CMK (cell line): ENCODE measurements at places on chromosomes 13 and 19.

- DNase-seq: no peak
These were observed 185.7 kb downstream of the PTPRS start for GRCh38 chr19:5154799-5155426.

DNA sequence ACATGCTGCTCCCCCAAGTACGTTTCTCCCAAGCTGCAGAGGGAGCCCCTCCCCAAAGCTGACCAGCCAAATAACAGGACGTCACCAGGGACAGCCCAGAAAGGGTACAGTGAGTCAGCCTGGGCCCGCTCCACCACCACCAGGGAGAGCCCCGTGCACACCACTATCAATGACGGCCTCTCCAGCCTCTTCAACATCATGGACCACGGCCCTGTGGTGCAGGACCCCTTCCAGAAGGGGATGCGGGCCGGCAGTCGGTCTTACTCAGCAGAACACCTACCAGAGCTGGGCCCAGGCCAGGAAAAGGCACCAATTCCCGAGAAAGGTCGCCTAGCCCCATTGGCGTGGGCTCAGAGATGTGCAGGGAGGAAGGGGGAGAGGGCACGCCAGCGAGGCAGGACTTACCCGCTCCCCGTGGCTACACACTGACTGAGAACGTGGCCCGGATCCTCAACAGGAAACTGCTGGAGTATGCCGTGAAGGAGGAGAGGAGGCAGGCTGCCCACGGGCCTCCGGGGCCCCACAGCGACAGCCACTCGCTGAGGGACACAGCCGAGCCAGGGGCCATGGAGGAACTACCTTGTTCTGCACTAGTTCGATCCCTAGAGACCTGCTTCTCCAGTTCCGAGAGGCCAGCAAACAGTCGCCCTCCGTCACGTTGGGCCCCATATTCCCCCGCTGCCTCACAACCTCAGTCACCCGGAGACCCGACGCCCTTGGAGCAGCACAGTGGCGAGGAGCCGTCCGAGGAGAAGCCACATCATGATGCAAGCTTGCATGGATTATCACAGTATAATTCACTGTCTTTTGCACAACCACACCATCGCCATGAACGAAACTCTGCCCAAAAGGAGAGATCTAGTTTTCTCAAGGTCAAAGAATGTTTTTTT, 815.9 kb upstream of the KLHL1 start:
- DNase-seq: no peak

DNA sequence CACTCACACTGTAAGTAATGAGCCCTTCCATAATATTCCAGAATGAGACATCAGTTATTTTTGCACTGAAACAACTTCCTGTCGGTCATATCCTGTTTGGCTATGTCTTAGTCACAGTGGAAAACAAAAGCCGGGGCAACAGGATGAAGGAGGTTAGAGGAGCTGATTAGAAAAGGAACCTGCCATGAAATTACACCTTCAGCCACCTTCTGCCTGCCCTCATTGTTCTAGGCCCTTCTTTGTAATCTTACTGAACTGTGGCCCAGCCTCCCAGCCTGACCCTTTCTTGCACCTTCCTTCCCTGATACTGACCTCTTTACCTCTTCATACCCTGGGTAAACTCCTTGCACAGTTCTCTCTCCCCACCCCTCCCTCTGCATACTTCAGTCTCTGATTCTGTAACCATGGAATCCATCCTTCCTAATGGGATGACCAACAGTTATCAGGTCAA, 67.3 kb downstream of the DOCK9 start:
- no peak for DNase-seq

DNA sequence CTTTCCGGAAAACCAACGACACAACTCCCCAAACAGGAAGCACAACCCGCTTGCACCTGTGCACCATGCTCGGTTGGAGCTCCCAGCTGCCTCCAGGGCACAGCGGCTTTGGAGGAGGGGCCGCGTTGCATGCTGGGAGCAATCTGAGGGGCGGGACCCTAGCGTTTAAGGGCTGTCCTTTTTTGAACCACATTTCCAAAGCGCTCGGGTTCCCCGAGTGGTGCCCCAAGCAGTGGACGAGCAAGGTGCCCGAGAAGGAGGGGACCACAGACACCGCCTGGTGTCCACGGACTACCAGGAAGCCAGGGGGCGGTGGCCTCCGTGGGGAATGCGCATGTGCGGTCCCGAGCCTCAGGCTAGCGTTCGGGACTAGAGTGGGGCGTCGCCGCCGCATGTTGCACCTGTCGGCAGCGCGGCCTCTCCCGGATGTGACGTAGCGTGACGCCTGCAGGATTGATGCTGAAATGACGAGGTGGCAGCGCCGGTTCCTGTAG, 11.9 kb upstream of the ZNF57 start:
- DNase-seq: no peak

DNA sequence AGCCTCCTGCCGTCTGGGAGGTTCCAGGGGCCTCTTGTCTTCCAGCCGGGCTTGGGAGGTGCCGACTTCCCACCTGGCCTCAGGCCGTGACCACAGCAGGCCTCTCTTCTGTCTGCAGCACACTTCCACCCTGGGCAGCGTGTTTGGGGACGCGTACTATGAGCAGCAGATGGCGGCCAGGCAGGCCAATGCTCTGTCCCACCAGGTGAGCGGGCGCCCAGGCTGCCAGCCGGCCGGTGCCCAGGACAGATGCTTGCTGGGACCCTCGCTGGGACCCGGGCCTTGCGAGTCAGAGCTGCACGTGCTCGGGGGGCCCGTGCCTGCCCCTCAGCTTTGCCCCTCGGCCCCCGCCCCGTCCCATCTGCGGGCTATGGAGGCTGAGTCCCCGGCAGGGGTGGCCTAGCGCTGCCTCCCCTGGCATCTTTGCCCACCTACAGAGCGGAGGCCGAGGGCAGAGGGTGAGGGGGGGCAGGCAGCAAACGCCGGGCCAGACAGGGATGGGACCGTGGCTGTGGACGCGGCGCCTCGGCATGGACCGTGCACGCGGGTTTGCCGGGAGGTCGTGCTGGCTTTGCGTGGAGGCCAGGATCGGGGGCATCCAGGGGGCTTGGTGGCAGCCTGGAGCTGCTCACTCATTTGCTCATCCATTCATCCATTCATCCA, 16.2 kb downstream of the COMP start:
- DNase-seq: no peak

DNA sequence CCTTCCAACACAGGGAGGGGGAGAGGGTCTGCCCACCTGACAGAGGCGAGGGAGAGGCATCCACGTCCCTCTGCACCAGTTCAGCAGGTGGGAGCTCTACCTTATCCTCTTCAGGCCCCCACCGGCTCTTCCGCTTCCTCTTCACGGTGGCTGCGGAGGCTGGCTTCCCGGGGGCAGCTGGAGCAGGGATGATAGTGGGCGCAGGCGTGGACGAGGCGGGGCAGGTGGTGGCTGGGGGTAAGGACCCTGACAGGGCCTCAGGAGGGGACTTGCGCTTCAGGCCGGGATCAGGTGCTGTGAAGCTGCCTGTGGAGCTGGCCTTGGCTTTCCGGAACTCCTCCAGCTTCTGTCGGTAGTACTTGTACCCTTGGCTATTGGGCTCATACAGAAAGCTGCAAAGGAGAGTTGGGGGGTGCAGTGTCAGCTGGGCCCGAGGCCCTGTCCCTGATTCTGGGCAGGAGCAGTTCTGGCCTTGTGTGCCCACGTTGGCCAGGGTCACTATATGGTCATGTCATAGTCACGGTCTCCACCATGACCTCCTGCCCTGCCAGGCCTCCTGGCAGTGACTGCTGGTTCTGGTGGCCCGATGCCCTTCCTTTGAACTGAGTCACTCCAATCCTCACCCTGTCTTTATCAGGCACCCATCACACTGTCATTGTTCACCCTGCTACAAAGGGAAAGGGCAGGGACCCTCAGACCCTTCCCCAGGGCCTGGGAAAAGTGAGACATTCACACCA, 23.2 kb downstream of the SUGP1 start:
- DNase-seq: no peak
